Suppressor macrophage (primary cell): ENCODE measurements at places on chromosomes 3 and 15.
A peak's percentile ranks its signal among the peaks of the same experiment; 100 is the strongest.

GRCh38 chr3:170476291-170476690 is 57.6 kb downstream of the CLDN11 start:
- no peak for DNase-seq

- peak; percentile 15 for DNase-seq
Measured at GRCh38 chr3:5301651-5302297, 114.3 kb downstream of the EDEM1 start.

DNA sequence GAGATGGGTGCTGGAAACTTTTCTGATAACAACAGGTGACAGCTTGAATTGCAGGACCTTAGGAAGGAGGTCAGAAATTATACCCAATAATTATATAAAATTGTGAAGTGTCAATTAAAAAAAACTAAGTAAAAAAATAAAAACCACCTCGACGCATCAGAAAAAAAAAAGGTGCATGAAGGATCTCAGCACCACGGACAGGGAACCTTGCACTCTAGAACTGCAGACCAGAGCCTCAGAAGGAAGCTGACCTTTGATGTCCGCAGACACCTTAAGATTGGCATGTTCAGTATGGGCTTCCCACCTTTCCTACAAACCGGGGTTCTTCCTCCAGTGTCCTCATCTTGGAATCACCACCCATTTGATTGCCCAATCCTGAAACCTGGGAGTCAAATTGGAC is 60.9 kb downstream of the SCN10A start:
- peak; percentile 7 for DNase-seq

GRCh38 chr3:43190670-43191069 is 84.8 kb upstream of the POMGNT2 start:
- DNase-seq = no peak

DNA sequence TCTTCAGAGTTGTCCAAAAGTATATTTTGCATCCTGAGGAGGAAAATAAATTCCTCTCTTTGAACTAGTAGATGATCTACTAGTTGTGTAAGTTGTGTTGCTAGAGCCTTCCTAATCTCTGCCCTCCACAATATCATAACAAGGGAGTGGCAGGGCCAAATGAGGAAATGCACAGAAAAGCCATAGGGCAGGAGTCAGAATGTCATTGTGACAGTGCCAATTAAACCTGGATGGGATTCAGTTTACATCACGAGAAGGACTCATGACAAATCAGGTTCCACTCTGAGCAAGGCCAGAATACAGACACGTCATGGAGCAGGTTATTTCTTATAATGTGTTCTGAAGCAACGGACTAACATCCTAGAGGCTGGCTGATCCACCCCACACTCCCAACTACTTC is 483.2 kb downstream of the CNTN6 start:
- DNase-seq = no peak

GRCh38 chr3:152518346-152518745 is 249.6 kb downstream of the MBNL1 start:
- no peak for DNase-seq

GRCh38 chr3:129382366-129382765 is 46.1 kb downstream of the EFCAB12 start:
- no peak for DNase-seq

DNA sequence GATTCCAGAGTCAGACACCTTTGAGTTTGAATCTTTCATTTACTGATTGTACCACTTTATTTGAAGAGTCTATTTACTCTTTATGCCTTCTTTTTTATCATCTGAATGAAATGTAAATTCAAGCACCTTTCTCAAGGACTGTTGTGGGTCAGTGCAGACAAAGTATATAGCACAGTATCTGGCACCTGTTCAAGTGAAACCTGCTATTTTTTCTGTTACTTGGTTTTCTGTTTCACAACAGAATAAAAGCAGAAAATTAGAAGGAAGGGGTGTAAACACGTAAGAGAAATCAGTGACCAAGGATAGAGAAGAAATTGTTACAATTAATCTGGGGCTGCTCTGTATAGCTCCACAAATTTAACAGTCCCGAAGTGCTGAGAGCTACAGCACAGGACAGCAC is 357.4 kb downstream of the RSL24D1 start:
- DNase-seq = no peak

DNA sequence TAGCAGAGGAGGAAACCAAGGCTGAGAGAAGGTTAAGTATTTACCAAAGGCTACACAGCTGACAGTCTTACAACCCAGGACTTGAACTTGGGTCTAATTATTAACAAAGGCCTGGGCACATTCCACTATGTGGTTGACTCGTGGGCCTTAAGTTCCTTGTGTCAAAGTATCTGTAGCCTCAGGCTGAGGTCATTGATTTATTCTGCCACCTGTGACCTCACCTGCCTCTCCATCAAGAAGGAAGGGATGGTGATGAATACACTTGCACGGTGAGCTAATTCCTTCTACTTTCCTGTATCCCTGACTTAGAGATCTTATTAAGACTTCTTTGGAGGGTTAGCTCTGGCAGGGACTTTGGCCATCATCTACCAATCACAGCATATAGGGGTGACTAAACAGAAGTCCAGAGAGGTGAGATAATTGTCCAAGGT is 19.9 kb upstream of the LRRC58 start:
- no peak for DNase-seq

DNA sequence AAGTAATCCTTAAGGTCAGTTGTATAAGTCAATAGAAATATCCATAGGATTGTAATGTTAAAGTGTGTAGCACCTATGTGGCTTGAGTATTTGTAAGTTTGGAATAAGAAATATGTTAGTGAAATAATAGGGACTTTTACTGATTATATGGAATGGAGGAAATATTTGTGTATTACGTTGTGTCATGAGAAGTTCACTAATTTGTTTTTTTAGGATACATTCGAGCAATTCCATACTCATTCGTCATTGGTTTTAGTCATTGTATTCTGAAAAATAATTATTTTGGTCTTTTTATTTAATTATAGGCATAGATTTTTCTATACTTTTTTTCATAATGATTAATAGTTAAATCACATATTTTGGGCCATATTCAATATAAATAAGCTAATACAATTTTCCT is 21.0 kb downstream of the MBNL1 start:
- DNase-seq = no peak

DNA sequence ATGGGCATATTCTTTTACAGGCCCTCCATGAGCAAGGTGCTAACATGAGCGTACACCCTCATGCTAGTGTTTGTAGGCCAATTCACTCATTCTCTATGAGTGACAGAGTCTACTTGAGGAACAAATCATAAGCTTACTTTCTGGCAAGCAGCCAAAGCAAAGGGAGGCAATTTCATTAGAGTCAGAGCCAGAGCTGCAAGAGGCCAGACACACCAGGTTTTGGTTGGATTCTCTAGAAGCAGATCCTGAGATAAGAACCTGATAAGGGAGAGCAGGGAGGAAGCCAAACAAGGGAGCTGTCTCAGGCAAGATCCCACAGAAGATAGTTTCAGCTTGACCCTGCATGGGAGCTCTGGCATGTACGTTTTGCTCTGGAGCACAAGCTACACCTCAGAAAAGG is 214.1 kb upstream of the CTNNB1 start:
- no peak for DNase-seq

- peak; percentile 89 for DNase-seq
Measured at GRCh38 chr3:52144034-52144795, 10.0 kb downstream of the POC1A start.

DNA sequence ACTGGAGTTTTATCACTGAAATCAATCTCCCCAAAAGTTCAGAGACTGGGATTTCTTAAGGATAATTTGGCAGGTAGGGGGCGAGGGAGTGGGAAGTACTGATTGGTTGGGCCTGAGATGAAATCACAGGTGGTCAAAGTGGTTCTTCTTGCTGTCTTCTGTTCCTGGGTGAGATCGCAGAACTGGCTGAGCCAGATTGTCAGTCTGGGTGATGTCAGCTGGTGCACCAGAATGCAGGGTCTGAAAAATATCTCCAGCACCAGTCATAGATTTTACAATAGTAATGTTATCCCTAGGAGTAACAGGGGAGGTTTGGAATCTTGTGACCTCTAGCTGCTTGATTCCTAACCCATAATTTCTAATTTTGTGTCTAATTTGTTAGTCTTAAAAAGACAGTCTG is 86.7 kb upstream of the SLC25A36 start:
- no peak for DNase-seq

- no peak for DNase-seq
Measured at GRCh38 chr3:13172644-13173013, 99.4 kb upstream of the IQSEC1 start.

GRCh38 chr15:51368751-51369450 is 27.4 kb downstream of the GLDN start:
- DNase-seq = no peak

- no peak for DNase-seq
Measured at GRCh38 chr15:94778840-94779239, 547.5 kb downstream of the MCTP2 start.

DNA sequence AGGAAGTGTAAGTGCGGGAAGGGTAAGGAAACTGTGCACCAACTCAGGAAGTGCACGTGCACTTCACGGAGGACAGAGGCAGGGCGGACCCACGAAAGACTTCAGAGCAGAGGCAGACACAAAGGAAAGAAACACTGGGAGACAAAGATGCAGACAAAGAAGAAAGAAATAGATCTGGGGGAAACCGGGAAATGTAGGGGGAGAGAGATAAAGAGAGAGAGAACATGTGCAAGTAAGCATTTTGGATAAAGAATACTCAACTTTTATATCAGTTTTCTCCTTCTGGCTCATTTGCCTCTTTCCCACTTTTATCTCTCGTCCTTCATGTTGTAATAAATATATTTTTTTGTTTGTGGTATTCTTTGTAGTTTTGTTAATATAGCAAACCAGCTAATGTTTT is 204.2 kb downstream of the WDR72 start:
- no peak for DNase-seq

- no peak for DNase-seq
Measured at GRCh38 chr3:122948408-122948807, 79.2 kb downstream of the SEMA5B start.

GRCh38 chr3:151152455-151153079 is 50.4 kb downstream of the GPR171 start:
- no peak for DNase-seq

DNA sequence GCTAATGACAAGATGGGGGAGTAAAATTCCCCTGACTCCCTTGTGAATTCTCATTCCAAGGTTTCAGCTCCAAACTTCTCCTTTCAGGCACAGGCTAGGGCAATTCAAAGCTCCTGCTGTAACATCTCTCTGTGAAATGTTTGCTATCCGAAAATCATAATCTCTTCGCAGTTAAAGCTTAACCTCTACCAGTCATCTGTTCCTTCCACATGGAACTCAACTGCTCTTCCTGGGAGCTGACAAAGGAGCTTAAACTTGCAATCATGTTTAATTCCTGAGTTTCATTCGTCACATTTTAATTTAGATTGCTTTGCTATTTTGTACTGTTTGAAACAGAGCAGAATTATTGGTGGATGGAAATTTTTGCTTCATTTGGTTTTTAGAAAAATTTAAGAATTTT is 328.6 kb downstream of the AGBL1 start:
- DNase-seq = no peak

- DNase-seq = no peak
Measured at GRCh38 chr3:96619475-96619874, 194.9 kb upstream of the EPHA6 start.

- DNase-seq = no peak
Measured at GRCh38 chr15:50057905-50058639, 61.0 kb downstream of the ATP8B4 start.

- peak; percentile 87 for DNase-seq
Measured at GRCh38 chr15:72230197-72231065, 559 bp downstream of the PKM start.

DNA sequence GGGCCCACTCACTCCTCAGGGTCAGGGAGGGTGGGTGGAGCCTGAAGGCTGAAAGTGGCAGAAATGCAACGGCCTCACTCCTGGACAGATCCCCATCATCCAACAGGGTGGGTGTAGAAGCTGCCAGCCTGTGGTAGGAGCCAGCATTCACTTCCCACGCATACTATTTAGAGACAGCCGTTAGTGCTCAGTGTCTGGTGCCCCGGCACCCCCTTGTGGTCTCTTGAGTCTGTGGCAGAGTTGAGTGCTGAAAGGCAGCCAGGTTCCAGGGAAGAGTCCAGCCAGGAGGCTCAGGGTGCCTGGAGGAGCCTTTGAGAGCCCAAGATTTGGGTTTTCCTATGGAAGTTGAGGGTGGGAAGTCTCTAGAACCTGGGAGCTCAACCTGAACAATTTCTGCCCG is 2.1 kb upstream of the GNAT1 start:
- peak; percentile 89 for DNase-seq

- peak; percentile 73 for DNase-seq
Measured at GRCh38 chr15:85408270-85408746, 27.9 kb downstream of the AKAP13 start.

GRCh38 chr3:48697952-48698351 is 12.2 kb upstream of the NCKIPSD start:
- DNase-seq = no peak

DNA sequence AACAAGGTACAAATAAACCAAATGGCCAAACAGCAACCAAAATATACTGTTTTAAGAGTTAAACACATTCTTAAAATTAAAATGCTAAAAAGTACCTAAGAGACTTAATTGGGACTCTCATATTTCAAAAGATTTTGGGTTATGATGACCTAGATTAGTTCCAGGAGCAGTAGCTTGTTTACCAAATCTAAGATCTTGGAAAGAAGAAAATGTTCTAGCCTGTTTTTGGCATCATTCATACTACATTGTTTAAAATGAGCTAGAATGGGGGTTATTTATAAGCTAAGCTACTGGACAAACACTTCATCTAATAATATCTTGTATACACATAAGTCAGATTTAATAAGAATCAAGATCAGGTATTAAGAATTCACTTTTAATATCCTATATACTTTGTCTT is 22.8 kb downstream of the ATOSA start:
- no peak for DNase-seq

GRCh38 chr15:89104172-89104564 is 15.9 kb downstream of the ABHD2 start:
- no peak for DNase-seq
